Activated T-helper 2 cell treated with anti-CD3 and anti-CD28 coated beads, Interferon-gamma antibody, Interleukin-2, Interleukin-4, amounts not matched to agents 10 μg/mL and 5 μg/mL and 100 μg/mL, durations not matched to agents 14 hours and 24 hours and 36 hours (primary cell): ENCODE measurements at places on chromosomes 6 and 20. TPM values are rescaled to one million over a fixed set of nuclear protein-coding genes. Genes with fewer than 3 reads are reported as not detected.

Gene DPPA5
- not detected in 2 replicates for total RNA-seq

Gene ZSCAN16
- total RNA-seq = 4.0 TPM in 2 replicates

Gene MAP3K7
- total RNA-seq = 30.5 and 32.1 TPM in 2 replicates

Gene SRMS
- total RNA-seq = not detected in 2 replicates

Gene DSP
- total RNA-seq = 0.02 TPM in 2 replicates

DNA sequence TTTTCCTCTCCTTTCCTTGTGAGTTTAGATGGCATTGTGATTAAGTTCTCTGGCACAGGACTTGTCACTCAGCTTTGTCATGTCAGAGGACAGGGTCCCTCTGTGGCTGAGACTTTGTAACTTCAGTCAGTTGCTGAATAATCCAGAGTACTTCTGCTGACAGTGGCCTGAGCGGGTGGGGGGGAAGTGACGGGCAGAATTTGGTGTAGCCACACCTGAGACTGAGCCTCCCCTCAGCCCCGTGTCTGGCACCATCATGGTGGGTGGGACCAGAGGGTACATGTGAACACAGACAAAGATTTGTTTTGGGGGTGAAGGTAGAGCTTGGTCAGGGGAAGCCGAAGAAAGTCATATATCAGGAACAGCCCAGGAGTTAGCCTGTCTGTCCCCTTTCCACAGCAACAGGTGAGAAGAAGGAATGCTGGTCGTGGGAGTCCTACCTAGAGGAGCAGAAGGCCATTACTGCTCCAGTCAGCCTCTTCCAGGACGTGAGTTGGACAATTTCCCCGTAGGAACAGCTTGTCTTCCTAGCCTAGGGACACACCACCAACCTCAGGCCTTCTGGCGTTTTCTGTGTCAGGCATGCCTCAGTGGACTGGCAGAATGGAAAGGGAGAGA, 20.9 kb downstream of the L3MBTL1 start:
- DNase-seq = no peak

GRCh38 chr6:152301021-152301764, 336.0 kb downstream of the SYNE1 start:
- no peak for DNase-seq

DNA sequence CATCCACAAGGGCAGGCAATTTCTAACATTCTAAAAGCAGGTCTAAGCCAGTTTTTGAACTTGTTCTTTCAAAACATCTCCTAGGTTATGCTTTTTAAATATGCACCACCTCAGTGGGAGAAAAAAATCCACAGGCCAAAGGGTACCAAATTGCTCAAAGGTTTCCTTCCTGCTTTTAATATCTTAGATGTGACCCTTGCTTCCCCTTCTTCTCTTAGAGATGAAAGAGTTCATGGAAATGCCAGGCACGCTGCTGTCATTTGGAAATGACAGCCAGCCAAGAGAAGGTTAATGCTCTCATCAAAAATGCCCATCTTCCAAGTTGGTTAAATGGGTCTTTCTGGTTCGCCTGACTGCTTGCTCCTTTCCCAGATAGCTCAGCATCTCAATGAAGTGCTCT, 497.1 kb downstream of the CD83 start:
- DNase-seq = no peak

DNA sequence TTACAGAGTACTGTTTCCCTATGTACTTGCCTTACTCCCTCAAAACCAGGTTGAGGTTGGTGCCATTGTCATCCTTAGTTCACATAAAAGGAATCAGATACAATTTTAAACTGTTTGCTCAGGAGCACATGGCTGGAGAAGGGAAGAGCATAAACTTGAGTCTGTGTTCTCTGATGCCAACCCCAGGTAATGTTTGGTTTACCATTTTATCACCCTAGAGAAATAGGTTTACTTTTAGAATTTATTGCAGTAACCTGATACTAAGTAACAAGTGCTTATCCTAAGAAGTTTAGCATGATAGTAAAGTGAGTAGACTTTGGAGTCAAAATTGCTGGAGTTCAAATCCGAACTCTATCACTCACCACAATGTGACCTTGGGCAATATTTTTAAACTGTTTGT, 86.3 kb downstream of the RFPL4B start:
- DNase-seq = no peak

DNA sequence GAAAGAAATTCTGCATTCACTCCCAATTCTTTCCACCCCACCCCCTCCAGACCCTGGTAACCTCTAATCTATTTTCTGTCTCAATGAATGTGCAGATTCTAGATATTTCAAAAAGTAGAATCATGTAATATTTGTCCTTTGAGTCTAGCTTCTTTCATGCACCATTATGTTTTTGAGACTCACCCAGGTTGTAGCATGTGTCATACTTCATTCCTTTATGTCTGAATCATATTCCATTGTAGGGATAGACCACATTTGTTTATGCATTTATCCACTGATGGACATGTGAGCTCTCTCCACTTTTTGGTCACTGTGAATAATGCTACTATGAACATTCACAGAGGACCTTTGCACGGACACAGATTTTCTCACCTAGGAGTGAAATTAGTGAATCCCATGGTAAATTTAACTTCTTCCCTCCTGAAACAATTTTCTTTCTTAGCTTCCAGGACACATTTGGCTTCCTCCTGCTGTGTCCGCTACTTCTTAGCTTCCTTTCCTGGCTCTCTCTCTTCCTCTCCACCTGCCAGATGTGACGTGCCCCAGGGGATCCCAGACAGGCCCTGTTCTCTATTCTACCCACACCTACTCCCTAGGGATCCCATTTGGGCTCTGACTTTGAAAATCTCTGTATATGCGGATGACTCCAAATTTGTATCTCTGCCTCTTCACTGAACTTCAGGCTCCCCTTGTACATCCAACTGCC, 24.1 kb upstream of the ARFGEF2 start:
- no peak for DNase-seq

DNA sequence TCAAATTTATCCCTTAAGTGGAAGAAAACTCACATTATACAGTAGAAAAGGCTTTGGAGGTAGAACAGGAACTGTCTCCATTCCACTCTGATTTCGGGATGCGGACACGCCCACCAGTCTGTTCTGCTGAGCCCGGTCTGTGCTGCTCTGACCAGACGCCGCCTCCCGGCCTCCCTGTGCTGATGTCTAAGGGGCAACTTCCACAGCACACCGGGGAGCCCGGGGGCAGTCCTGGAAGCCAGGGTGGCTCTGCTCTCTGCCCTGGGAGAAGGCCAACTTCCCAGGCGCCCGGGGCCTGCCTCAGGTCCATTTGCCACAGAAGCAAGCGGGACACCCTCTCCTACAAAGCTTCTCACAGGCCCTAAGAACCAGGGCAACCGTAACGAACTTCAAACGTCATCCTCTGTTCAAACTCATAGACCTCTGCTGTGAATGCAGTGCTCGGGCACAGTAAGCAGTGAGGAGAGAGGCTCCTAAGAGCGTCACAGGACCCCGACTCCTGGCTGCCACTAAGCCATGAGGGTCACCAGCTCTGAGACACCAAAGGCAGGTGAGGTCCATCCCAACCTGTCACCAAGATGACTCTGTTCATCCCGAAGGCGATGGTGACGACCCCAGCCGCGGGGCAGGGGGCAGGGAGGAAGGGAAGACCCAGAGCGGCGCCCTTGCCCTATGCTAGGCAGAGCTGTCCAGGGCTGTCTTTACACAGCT, 5.6 kb downstream of the TAF4 start:
- DNase-seq = no peak

GRCh38 chr6:20092071-20092566, 120.2 kb downstream of the MBOAT1 start:
- no peak for DNase-seq

DNA sequence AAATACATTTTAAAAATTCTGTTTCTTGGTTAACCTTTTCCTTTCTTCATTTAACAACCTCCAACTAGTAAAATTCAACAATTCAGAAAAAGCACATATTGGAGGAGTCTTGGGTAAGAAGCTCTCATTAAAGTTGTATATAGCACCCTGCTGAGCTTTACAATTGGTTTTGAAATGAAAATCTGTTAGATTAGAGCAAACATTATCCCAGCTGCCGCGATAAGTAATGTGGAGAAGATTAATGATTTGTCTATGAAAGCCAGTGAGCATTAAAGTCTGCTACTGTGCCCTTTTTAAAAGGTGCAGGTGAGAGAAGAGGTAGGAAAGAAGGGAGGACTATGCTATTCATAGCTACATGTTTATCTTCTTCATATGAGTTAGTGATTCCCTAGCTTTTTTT, 201.5 kb downstream of the ZFAND3 start:
- no peak for DNase-seq
